Glutamatergic neuron (in vitro differentiated cells): ENCODE measurements at places on chromosomes 12 and 14.

DNA sequence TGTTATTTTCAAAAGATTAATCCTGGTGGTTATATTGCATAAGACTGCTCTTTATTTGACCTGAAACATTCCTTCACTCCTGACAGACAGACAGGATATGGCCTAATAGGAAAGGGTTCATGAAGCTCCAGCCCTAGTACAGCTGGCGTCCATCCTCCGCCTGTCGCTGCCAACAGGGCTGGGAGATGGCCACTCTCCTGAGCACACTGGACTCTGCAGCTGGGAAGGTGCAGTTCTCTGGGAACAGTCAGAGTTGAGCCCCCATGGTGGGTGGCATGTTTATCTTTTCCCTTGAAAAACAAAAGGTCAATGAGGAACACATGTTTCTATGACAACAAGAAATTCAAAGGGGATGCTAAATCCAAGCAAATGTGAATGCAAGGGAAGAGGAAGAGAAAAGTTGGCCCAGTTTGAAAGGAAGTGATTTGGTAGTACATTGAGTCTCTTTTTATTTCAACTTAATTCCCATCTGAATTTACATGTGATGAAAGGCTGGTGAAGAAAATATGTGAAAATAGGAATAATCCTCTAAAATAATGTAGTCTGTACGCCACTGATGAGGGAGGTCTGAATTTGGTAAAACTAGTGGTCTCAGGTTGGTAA, 89.9 kb upstream of the DCN start:
- H3K4me3 ChIP-seq = no peak overlapping the region
- no peak overlapping the region for H3K27ac ChIP-seq
- DNase-seq = no peak
- H3K36me3 ChIP-seq = no peaks in the 10 kb centered on the region
- H3K27me3 ChIP-seq = no peaks in the 10 kb centered on the region

- H3K27me3 ChIP-seq = no peaks in the 10 kb centered on the region
- H3K4me3 ChIP-seq = peak overlapping the region; percentile 61
- no peaks in the 10 kb centered on the region for H3K36me3 ChIP-seq
- H3K27ac ChIP-seq = peak overlapping the region; percentile 89
These were observed 131.2 kb downstream of the NUBPL start for GRCh38 chr14:31692376-31692781.

- H3K36me3 ChIP-seq = peaks cover 16% of the 10 kb centered on the region
- H3K27me3 ChIP-seq = peaks cover 7% of the 10 kb centered on the region
- H3K4me3 ChIP-seq = no peak overlapping the region
- H3K4me1 ChIP-seq = no peaks in the 10 kb centered on the region
These were observed 19.6 kb upstream of the LRP1-AS start for GRCh38 chr12:57166971-57167371.

- H3K4me3 ChIP-seq = no peak overlapping the region
- peaks cover 9% of the 10 kb centered on the region for H3K4me1 ChIP-seq
- no peaks in the 10 kb centered on the region for H3K36me3 ChIP-seq
- H3K27ac ChIP-seq = no peak overlapping the region
- DNase-seq = no peak
These were observed 15.6 kb upstream of the RNU6-7 start for GRCh38 chr14:32186248-32186647.

DNA sequence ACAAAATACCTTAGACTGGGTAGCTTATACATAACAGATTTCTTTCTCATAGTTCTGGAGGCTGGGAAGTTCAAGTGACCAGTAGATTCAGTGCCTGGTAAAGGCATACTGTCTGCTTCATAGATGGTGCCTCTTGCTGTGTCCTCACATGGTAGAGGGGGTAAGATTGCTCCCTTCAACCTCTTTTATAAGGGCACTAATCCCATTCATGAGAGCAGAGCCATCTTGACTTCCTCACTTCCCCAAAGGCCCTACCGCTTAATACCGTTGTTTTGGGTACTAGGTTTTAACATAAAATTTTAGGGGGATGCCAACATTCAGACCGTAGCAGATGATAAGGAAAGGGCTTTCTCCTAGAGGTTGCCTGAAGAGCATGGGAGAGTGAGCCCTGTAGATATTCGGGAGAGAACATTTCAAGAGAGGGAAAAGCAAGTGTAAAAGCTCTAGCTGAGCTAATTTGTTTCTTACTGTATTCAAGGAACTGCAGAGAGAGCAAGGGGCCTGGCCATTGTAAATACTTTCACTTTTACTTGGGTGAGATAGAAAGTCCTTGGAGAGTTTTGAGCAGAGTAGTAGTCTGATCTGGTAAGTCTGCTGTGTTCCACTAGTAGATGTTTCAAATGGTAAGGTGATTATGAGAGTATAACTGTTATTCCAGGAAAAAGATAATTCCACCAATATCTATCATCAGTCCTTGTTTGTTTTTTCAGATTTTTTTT, 27.3 kb downstream of the FRS2 start:
- no peaks in the 10 kb centered on the region for H3K36me3 ChIP-seq
- peaks cover 1% of the 10 kb centered on the region for H3K4me1 ChIP-seq

DNA sequence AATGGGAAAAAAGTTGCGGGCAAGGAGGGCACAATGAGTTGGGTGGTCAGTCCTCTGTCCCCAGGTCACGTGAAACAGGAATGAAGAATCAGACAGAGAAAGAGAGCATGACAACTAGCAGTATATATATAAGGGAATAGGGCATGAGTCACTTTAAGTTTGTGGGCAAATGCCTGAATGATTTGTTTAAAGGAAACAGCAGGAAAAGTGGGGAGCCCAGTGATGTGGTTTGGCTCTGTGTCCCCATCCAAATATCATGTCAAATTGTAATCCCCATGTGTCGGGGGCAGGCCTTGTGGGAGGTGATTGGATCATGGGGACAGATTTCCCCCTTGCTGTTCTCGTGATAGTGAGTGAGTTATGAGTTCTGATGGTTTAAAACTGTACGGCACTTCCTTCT, 195.3 kb upstream of the IGF1 start:
- H3K4me3 ChIP-seq = no peak overlapping the region
- H3K4me1 ChIP-seq = no peaks in the 10 kb centered on the region
- H3K27ac ChIP-seq = no peak overlapping the region
- no peak for DNase-seq
- no peaks in the 10 kb centered on the region for H3K36me3 ChIP-seq

DNA sequence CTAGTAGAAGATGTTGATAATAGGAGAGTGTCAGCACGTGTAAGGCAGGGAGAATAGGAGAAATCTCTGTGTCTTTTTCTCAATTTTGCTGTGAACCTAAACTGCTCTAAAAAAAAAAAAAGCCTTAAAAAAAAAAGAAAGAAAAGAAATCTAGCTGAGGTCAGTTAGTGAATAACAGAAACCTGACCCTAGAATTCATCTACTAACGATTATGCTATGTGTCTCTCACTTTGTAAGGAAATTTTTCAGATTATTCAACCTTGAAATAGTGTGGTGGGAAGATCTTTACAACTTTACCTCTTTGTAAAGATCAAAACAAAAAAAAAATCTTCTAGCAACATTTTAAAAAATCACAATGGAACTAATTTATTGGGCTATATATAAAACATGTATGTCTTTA, 995.7 kb downstream of the GALC start:
- no peak for DNase-seq
- no peak overlapping the region for H3K27ac ChIP-seq
- no peaks in the 10 kb centered on the region for H3K27me3 ChIP-seq
- H3K4me3 ChIP-seq = no peak overlapping the region
- peaks cover 7% of the 10 kb centered on the region for H3K4me1 ChIP-seq

DNA sequence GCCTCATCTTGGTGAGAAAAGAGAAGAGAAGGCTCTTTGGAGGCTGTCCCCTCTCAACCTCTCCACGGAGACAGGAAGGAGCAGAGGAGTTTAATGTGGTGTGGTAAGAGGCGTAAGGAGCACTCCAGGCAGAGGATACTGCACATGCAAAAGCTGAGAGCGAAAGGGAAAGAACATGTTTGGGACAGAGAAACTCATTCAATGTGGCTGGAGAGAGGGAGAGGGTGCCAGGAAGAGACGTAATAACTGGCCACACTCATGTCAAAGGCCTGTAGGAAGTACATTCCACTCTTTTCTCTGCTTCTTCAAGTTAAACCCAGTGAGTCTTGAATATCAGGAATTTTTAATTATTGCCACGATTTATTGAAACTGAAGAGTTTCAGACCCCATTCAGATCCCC, 12.0 kb downstream of the VDR start:
- no peak overlapping the region for H3K4me3 ChIP-seq
- H3K27me3 ChIP-seq = peaks cover 5% of the 10 kb centered on the region
- no peak overlapping the region for H3K27ac ChIP-seq
- DNase-seq = no peak
- peaks cover 2% of the 10 kb centered on the region for H3K4me1 ChIP-seq
- H3K36me3 ChIP-seq = no peaks in the 10 kb centered on the region

GRCh38 chr14:77485256-77485655, 13.4 kb downstream of the ISM2 start:
- H3K4me3 ChIP-seq = no peak overlapping the region
- H3K4me1 ChIP-seq = no peaks in the 10 kb centered on the region
- H3K36me3 ChIP-seq = no peaks in the 10 kb centered on the region
- no peak for DNase-seq
- no peak overlapping the region for H3K27ac ChIP-seq
- H3K27me3 ChIP-seq = no peaks in the 10 kb centered on the region

GRCh38 chr12:89789862-89790261, 81.2 kb upstream of the ATP2B1 start:
- peaks cover 8% of the 10 kb centered on the region for H3K36me3 ChIP-seq
- no peak for DNase-seq
- no peaks in the 10 kb centered on the region for H3K27me3 ChIP-seq
- H3K27ac ChIP-seq = no peak overlapping the region
- no peaks in the 10 kb centered on the region for H3K4me1 ChIP-seq
- H3K4me3 ChIP-seq = no peak overlapping the region

DNA sequence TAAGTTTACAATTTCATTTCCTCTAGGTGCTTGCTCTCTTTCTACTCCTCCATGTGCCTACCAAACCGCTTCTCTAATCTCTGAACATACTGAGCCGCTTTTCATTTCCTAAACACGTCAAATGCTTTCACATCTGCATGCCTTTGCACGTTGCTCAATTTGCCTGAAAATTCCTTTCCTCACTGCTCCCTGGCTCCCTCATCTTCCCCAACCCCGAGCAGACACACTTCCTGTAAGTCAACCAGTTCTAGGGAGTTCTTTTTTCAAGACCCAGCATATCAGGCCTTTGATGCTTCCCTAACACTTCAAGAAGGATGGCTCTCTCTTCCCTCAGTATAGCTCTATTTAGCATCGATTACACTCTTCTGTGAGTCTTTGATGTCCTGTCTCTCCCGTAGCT, 50.3 kb downstream of the LMO3 start:
- H3K4me1 ChIP-seq = peaks cover 1% of the 10 kb centered on the region
- DNase-seq = no peak
- no peak overlapping the region for H3K27ac ChIP-seq
- no peak overlapping the region for H3K4me3 ChIP-seq
- H3K27me3 ChIP-seq = no peaks in the 10 kb centered on the region
- no peaks in the 10 kb centered on the region for H3K36me3 ChIP-seq

DNA sequence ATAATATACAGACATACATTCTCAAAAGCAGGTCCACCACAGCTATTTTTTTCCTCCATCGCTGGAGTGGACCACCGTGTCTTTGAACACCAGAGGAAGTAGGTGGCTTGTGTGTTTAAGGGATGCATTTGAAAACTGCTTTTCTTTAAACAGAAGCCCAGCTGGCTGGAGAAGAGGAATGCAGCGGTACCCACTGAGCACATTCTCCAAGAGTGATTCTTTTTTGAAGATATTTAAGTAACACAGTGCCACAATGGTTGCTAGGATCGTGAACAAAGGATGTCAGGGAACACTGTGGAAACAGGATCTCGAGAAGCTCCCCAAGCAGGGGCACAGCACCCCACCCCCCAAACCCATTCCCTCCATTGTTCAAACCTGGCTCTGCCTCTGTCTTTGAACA, 286.6 kb upstream of the PWP1 start:
- H3K4me1 ChIP-seq = no peaks in the 10 kb centered on the region
- H3K27ac ChIP-seq = no peak overlapping the region

DNA sequence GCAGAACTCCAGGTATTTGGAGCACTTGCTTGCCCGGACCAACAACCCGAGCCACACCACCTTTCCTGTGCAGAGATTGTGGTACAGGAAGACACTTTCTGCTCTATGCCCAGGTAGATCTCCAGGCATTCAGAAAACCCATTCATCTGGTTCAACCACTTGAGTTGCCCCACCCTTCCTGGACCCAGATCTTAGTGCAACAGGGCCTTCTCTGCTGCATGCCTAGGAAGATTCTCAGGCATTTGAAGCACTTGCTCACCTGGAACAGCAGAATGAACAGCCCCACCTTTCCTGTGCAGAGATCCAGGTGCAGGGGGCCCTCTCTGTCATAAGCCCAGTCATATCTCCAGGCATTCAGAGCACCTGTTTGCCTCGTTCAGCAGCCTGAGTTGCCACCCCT, 412.8 kb upstream of the MGAT4C start:
- H3K36me3 ChIP-seq = no peaks in the 10 kb centered on the region
- no peak overlapping the region for H3K4me3 ChIP-seq
- no peak for DNase-seq
- H3K27me3 ChIP-seq = no peaks in the 10 kb centered on the region

GRCh38 chr14:54104601-54105145, 148.0 kb upstream of the BMP4 start:
- no peaks in the 10 kb centered on the region for H3K27me3 ChIP-seq
- no peaks in the 10 kb centered on the region for H3K36me3 ChIP-seq
- no peak overlapping the region for H3K4me3 ChIP-seq
- H3K4me1 ChIP-seq = no peaks in the 10 kb centered on the region
- no peak overlapping the region for H3K27ac ChIP-seq
- DNase-seq = no peak

GRCh38 chr14:22190411-22191191, 398.4 kb downstream of the DAD1 start:
- no peak overlapping the region for H3K4me3 ChIP-seq
- H3K4me1 ChIP-seq = no peaks in the 10 kb centered on the region
- no peak for DNase-seq
- no peaks in the 10 kb centered on the region for H3K36me3 ChIP-seq
